ENCODE measurements at places on chromosomes 16 and 17. TPM values are rescaled to one million over a fixed set of nuclear protein-coding genes. Genes with fewer than 3 reads are reported as not detected.

DNA sequence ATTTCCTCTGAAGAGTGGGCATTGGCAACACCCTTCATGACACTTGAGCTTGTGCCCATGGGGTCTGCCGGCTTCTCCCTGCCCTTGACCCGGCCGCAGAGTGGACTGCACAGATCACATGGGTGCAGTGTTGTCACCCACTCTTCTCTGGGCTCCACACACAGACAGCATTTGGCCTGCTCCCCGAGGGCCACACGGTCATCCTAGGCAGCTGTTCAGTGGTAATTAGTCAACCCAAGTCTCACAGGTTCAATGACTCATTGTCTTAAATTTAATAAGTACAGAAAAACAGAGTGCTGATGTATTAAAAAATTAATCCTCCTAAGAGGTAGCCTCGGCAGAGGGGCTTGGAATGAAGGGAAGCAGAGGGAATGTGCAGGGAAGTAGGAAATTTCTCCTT is 204.8 kb downstream of the MSI2 start:
- H3K27ac ChIP-seq, result no peak overlapping the region
- H3K4me3 ChIP-seq, result no peak overlapping the region
- H3K36me3 ChIP-seq, result no peaks in the 10 kb centered on the region
- no peaks in the 10 kb centered on the region for H3K27me3 ChIP-seq
- peaks cover 46% of the 10 kb centered on the region for H3K4me1 ChIP-seq
- no peak for DNase-seq

GRCh38 chr16:87824016-87824990 is 45.0 kb downstream of the SLC7A5 start:
- peaks cover 34% of the 10 kb centered on the region for H3K4me1 ChIP-seq
- H3K4me3 ChIP-seq, result no peak overlapping the region
- H3K27me3 ChIP-seq, result no peaks in the 10 kb centered on the region
- H3K27ac ChIP-seq, result no peak overlapping the region
- no peaks in the 10 kb centered on the region for H3K36me3 ChIP-seq
- DNase-seq, result no peak

DNA sequence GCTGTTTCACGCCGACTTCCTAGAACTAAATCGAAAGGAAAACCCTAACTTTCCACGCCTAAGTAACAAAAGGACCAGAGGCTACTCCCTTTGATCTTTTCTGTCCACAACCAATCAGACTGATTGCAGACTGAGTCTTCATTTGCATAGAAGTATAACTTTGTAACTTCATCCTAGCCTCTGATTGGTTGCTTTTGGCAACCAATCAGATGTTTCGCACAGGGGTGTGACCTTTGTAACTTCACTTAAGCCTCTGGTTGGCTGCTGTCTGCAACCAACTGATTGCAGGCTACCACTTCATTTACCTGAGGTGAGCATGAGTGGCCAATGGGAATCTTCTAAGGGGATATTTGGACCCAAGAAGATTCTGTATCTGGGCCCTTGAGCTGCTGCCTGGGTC is 17.4 kb upstream of the ICAM2 start:
- no peaks in the 10 kb centered on the region for H3K4me1 ChIP-seq
- peaks cover 5% of the 10 kb centered on the region for H3K36me3 ChIP-seq
- no peak for DNase-seq
- no peak overlapping the region for H3K4me3 ChIP-seq

- peaks cover 14% of the 10 kb centered on the region for H3K27me3 ChIP-seq
- H3K27ac ChIP-seq, result peak overlapping the region; percentile 100
- H3K4me1 ChIP-seq, result peaks cover 61% of the 10 kb centered on the region
- peaks cover 4% of the 10 kb centered on the region for H3K36me3 ChIP-seq
- no peak for DNase-seq
Measured at GRCh38 chr17:48612854-48613691, 2.0 kb downstream of the HOXB8 start.

DNA sequence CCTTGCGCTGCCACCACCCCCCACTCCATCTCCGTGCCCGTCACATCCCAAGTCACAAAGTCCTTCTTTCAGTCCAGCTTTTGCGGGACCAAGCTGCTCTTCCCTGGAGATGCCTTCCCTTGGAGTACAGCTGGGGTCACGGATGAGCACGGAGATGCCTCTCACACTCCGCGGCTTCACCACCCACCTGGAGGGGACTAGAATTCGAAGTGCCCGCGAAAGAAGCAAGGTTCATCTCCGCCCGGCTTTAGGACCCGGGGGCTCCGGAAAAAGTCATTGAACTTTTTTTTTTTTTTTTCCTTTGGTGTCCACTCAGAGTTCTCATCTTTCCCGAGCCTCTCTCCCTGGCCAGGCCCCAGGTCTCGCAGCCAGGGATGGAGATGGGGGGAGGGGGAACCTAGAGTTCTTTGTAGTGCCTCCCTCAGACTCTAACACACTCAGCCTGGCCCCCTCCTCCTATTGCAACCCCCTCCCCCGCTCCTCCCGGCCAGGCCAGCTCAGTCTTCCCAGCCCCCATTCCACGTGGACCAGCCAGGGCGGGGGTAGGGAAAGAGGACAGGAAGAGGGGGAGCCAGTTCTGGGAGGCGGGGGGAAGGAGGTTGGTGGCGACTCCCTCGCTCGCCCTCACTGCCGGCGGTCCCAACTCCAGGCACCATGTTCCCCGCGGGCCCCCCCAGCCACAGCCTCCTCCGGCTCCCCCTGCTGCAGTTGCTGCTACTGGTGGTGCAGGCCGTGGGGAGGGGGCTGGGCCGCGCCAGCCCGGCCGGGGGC is at the start of gene FKBP10:
Gene FKBP10 (plus strand): TSS at position 624 of the 771 bp plus-strand sequence. CDS start 31 bp downstream, at position 655.
- peak; percentile 73 for DNase-seq
- peak within 1 kb of the TSS; percentile 84 for H3K4me3 ChIP-seq
- H3K27me3 ChIP-seq, result no peaks in the 10 kb centered on the region
- H3K4me1 ChIP-seq, result peaks cover 29% of the 10 kb centered on the region

The C17orf67 gene
- 3.8 TPM for total RNA-seq

DNA sequence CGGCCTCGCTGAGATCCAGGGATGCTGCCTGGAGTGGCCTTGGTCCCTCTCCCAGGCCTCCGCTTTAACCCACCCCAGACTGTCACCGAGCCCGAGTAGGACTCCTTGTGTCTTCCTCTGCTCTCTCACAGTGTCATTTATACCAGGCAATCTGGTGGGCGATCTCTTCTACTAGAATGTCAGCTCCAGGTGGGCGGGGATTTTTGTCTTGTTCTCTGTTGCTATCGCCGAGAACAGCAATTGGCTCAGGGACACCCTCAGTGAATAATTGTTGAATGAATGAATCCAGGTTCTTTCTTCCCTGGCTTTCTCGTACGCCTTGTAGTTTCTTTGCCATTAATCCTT is 591 bp downstream of the DHX38 start:
- peak overlapping the region; percentile 98 for H3K4me3 ChIP-seq
- peaks cover 26% of the 10 kb centered on the region for H3K4me1 ChIP-seq
- DNase-seq, result no peak
- H3K27ac ChIP-seq, result peak overlapping the region; percentile 97
- H3K36me3 ChIP-seq, result peaks cover 16% of the 10 kb centered on the region

The PDILT gene
- not detected for total RNA-seq

- no peak for DNase-seq
- H3K4me1 ChIP-seq, result peaks cover 57% of the 10 kb centered on the region
- no peaks in the 10 kb centered on the region for H3K36me3 ChIP-seq
- H3K4me3 ChIP-seq, result peak overlapping the region; percentile 76
- peak overlapping the region; percentile 79 for H3K27ac ChIP-seq
Measured at GRCh38 chr16:57537194-57537505, 779 bp upstream of the CCDC102A start.

GRCh38 chr16:62216837-62217236 is 180.6 kb upstream of the CDH8 start:
- no peaks in the 10 kb centered on the region for H3K36me3 ChIP-seq
- no peak overlapping the region for H3K27ac ChIP-seq
- no peak for DNase-seq
- peaks cover 6% of the 10 kb centered on the region for H3K27me3 ChIP-seq
- H3K4me3 ChIP-seq, result no peak overlapping the region

The IL17C gene
- not detected for total RNA-seq

DNA sequence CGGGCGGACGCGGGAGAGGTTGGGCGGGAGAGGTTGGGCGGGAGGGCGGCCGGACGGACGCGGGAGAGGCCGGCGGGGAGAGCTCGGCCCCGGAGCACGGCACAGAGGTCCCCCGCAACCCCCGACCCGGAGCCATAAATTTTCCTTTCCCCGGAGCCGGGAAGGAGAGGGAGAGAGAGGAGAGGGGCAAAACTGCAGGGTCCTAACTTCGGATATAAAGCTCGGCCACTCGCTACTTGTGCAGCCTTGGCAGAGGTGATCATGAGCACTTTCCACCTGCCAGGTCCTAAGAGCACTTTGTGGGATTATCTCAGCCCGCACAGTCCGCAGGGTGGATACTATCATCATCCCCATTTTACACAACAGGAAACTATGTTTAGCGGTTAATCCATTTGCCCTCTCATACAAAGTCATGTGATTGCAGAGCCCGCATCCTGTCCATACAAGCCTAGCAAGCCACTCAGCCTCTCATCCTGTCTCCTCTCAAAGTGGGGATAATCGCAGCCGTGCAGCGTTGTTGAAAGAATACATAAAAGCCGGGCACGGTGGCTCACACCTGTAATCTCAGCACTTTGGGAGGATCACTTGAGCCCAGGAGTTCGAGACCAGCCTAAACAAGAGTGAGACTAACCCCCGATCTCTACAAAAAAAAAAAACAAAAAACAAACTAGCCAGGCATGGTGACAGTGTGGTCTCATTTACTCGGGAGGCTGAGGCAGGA is 780 bp upstream of the DCAKD start:
- DNase-seq, result no peak
- H3K27ac ChIP-seq, result peak overlapping the region; percentile 56
- peaks cover 18% of the 10 kb centered on the region for H3K4me1 ChIP-seq
- no peaks in the 10 kb centered on the region for H3K36me3 ChIP-seq

The CDH15 gene
- total RNA-seq, result 0.20 TPM

The ANKS4B gene
- total RNA-seq, result not detected

DNA sequence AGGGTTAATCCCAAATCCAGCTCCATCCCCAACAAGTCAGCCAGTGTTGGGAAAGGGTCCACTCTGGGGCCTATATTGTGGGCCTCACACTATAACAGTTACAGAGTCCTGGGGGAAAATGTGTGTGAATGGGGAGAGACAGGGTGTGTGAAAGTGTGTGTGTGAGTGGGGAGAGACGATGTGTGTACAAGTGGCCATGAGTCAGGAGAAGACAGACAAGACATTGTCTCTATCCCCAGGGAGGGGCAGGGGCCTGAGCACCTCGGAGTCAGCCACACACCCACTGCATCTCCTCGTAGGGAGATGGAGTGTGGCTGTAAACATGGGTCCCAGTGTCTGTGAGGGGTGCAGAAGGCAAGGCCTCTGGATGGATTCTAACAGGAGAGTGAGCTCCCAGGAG is 2.9 kb downstream of the CRHR1 start:
- H3K27ac ChIP-seq, result no peak overlapping the region
- H3K4me3 ChIP-seq, result no peak overlapping the region
- H3K27me3 ChIP-seq, result peaks cover 95% of the 10 kb centered on the region
- H3K36me3 ChIP-seq, result no peaks in the 10 kb centered on the region
- peaks cover 11% of the 10 kb centered on the region for H3K4me1 ChIP-seq
- no peak for DNase-seq

DNA sequence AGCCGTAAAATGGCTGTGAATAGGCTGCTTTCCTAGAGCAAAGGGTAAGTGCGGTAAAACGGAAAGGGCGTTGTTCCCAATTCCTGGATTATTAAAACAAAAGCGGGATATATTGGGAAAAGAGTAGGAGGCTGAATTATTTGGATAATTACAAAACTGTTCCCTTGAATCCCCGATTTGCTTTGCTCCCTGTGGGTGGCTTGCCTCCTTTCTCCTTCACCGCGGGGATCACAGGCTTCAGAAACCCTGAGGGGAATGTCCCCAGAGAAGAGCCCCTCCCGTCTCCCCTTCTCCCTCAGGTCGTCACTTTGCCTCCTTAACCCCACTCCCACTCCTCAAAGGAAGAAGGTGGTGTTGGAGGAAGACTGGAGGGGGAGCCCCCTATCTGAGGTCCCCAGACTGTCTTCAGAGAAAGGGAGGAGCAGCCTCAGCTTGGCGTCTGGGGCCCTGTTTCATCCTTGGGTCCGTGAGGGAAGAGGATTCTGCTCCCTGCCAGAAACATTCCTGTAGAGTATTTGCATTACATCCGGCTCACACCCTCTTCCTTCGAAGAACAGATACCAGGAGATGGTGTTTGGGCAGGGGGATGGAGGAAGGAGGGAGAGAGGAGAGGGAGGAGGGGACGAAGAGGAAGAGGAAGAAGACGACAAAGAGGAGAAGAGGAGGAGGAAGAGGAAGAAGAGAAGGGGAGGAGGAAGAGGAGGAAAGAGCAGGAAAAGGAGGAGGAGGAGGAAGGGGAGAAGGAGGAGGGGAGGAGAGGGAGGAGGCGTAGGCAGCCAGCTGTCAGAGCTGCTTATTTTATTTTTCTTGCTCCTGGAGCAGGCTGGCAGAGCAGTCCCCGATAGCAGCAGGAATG is 31.8 kb downstream of the MRM1 start:
- DNase-seq, result no peak
- H3K4me3 ChIP-seq, result peak overlapping the region; percentile 22
- H3K27ac ChIP-seq, result peak overlapping the region; percentile 83

The HSD11B2 gene
- total RNA-seq, result 4.1 TPM

GRCh38 chr17:74465378-74466110 is 890 bp upstream of the CD300A start:
- H3K27ac ChIP-seq, result no peak overlapping the region
- no peak for DNase-seq
- peaks cover 21% of the 10 kb centered on the region for H3K27me3 ChIP-seq
- no peak overlapping the region for H3K4me3 ChIP-seq

The CD300C gene
- not detected for total RNA-seq

- no peak overlapping the region for H3K27ac ChIP-seq
- no peak for DNase-seq
- H3K27me3 ChIP-seq, result peaks cover 3% of the 10 kb centered on the region
- H3K4me3 ChIP-seq, result no peak overlapping the region
Measured at GRCh38 chr17:8020776-8021564, 17.9 kb upstream of the ALOX15B start.

The DBNDD1 gene
- 11.5 TPM for total RNA-seq

The HLF gene
- 1.5 TPM for total RNA-seq

DNA sequence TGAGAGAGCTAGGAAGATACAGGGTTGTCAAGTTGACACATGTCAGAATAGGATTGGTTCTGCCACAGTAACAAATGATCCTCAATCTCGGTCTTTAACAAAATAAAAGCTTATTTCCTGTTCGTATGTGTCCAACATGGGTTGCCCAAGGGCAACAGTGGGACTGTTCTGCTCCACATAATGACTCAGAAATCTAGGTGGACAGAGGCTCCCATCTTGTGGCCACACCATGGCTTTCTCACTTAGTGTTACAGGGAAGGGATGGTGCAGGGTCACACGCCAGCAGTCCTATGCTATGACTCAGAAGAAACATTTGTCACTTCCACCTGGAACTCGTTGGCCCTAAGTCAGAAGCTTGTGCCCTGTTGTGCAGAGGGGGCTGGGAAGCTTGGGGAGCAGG is 364.9 kb downstream of the SNX29 start:
- H3K4me3 ChIP-seq, result no peak overlapping the region
- peaks cover 4% of the 10 kb centered on the region for H3K27me3 ChIP-seq
- no peaks in the 10 kb centered on the region for H3K36me3 ChIP-seq
- H3K4me1 ChIP-seq, result no peaks in the 10 kb centered on the region

The KRTAP1-5 gene
- total RNA-seq, result not detected

DNA sequence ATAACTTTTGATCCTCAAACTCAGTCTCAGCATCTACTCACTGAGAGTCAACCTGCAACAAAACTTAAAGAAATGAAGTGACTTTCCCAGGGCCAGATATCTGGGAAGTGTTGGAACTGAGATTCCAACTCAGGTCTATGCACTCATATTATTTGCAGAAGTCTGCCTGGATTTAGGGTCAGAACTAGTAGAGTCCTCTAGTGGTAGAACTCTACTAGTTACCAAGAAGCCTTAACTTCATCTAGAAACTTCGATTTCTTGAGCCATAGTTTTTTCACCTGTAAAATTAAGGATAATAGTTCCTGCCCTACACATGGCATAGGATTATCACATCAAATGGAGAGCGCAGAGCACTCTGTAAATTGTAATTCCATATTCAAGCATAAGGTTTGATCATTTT is 23.4 kb upstream of the KRT24 start:
- no peaks in the 10 kb centered on the region for H3K36me3 ChIP-seq
- peaks cover 51% of the 10 kb centered on the region for H3K27me3 ChIP-seq
- peaks cover 4% of the 10 kb centered on the region for H3K4me1 ChIP-seq
- no peak overlapping the region for H3K4me3 ChIP-seq
- H3K27ac ChIP-seq, result no peak overlapping the region

Data from mesothelial cell of epicardium (in vitro differentiated cells).